ENCODE measurements at places on chromosomes 6 and 20.

- no peak for DNase-seq
Measured at GRCh38 chr6:132320007-132320406, 81.3 kb downstream of the MOXD1 start.

- no peak for DNase-seq
Measured at GRCh38 chr6:147033267-147033666, 170.9 kb upstream of the STXBP5 start.

- no peak for DNase-seq
Measured at GRCh38 chr6:145948878-145949613, 15.1 kb downstream of the SHPRH start.

GRCh38 chr20:3010985-3011723 is 32.3 kb upstream of the GNRH2 start:
- no peak for DNase-seq

DNA sequence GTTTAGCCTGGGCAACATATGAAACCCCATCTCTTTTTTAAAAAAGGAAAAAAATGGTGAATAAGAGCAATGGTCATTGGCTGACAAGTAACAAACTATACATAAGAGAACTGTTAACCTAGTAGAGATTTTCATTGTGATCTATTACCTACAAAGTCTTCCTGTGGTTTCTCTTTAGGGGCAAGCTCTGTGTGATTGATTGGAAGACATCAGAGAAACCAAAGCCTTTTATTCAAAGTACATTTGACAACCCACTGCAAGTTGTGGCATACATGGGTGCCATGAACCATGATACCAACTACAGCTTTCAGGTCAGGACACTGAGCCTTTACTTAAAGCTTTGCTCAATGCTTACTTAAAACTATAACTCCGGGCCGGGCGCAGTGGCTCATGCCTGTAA is 19.2 kb downstream of the MGME1 start:
- no peak for DNase-seq

DNA sequence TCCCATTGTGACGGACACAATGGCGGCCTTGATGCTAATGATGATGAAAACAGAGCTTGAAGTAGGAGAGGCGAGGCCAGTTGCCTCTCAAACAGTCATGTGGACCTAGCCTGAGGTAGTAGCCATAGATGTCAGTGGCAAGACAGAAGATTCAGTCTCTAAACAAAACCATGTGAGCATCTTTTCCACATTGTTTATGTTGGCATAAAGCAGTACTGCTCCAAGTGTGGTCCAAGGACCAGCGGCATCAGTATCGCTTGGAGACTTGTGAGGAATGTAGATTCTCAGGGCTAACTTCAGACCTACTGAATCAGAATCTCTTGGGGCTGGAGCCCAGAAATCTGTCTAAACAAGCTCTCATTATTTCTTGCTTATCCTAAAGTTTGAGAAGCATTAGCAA is 312.8 kb upstream of the JAG1 start:
- DNase-seq = no peak

Measured in WERI-Rb-1 (cell line).